ENCODE measurements at places on chromosomes 6 and 20. TPM values are rescaled to one million over a fixed set of nuclear protein-coding genes. Genes with fewer than 3 reads are reported as not detected.

TRIM15 gene
- not detected for total RNA-seq

- H3K27me3 ChIP-seq = no peaks in the 10 kb centered on the region
- DNase-seq = no peak
- H3K27ac ChIP-seq = no peak overlapping the region
Observed at GRCh38 chr6:149211046-149211571, 106.4 kb upstream of the TAB2 start.

GRCh38 chr20:55919319-55919718 is 86.0 kb downstream of the CBLN4 start:
- DNase-seq = no peak
- no peak overlapping the region for H3K4me3 ChIP-seq
- H3K4me1 ChIP-seq = no peaks in the 10 kb centered on the region
- no peaks in the 10 kb centered on the region for H3K27me3 ChIP-seq
- H3K36me3 ChIP-seq = no peaks in the 10 kb centered on the region

DNA sequence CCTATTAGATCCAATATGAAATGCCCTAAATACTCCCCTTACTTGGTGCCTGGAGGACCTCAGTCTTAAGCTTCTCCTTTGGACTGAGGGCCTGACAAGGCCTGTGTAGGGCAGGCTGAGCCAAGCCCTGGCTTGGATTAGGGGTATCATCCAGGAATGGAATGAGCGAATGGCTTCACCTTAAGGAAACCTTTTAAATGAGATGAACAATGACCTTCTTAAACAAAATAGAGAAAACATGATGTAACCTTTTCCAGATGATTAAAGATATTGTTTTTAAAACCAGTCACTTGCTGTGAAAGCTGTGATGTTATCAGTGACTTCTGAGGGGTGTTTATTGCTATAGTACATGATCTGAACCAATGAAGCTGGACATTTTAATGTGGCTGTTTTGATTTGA is 55.5 kb downstream of the TRAF3IP2 start:
- H3K36me3 ChIP-seq = no peaks in the 10 kb centered on the region
- no peak overlapping the region for H3K4me3 ChIP-seq
- no peak for DNase-seq
- no peaks in the 10 kb centered on the region for H3K27me3 ChIP-seq

GRCh38 chr20:32482442-32483261 is 102.5 kb downstream of the NOL4L start:
- peak; percentile 49 for DNase-seq
- peaks cover 2% of the 10 kb centered on the region for H3K36me3 ChIP-seq
- H3K4me1 ChIP-seq = peaks cover 2% of the 10 kb centered on the region

CRISP2 gene
- total RNA-seq = 0.28 TPM

PPT2 gene
- total RNA-seq = 14.9 TPM

- peaks cover 3% of the 10 kb centered on the region for H3K4me1 ChIP-seq
- DNase-seq = no peak
- H3K36me3 ChIP-seq = no peaks in the 10 kb centered on the region
- H3K27ac ChIP-seq = no peak overlapping the region
- H3K4me3 ChIP-seq = no peak overlapping the region
- peaks cover under 1% of the 10 kb centered on the region for H3K27me3 ChIP-seq
Observed at GRCh38 chr6:39173270-39173669, 56.0 kb downstream of the KCNK5 start.
